ENCODE measurements at places on chromosomes 13 and 19. TPM values are rescaled to one million over a fixed set of nuclear protein-coding genes. Genes with fewer than 3 reads are reported as not detected.

DNA sequence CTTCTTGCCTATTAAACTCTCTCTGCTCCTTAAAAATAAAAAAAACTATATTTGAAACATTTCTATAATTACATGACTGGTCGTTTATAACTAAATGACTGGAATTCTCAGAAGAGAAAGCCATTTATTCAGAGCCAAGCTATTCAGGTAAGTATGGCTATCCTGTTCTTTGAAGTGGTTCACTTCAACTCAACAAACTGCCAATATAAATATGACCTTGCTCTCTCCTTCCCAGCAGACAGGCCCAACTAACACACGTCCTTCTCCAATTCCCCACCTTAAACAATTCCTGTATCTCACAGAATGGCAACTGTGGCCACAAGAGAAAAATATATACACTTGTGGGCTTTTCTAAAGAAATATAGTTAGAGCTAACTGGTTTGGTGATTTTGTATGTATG, 153.9 kb downstream of the MIPEP start:
- H3K36me3 ChIP-seq, result peaks cover 3% of the 10 kb centered on the region
- no peaks in the 10 kb centered on the region for H3K27me3 ChIP-seq
- H3K4me1 ChIP-seq, result peaks cover 4% of the 10 kb centered on the region
- no peak overlapping the region for H3K27ac ChIP-seq
- DNase-seq, result no peak
- H3K4me3 ChIP-seq, result no peak overlapping the region

- no peak overlapping the region for H3K27ac ChIP-seq
- no peaks in the 10 kb centered on the region for H3K36me3 ChIP-seq
- peaks cover 2% of the 10 kb centered on the region for H3K4me1 ChIP-seq
- DNase-seq, result no peak
- H3K27me3 ChIP-seq, result no peaks in the 10 kb centered on the region
Observed at GRCh38 chr13:84831666-84832657, 949.7 kb upstream of the SLITRK1 start.

DNA sequence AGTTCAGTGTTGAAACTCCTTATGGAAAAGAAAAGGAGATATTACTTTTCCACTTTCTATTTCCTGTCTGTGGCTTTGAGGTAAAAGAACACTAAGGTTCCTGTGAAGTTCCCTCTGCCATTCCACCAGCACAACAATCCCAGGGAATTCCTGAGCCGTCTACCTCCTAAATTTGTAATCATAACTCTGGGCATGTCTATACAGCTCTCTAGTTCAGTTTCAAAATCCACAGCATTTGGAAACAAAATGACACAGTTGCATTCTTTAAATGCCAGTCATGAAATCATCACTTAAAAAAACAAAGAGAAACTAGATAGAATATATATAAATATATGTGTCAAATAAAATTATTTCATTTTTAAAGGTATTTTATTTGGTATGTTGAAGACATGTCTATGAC, 9.0 kb upstream of the THSD1 start:
- no peak overlapping the region for H3K4me3 ChIP-seq
- H3K36me3 ChIP-seq, result peaks cover 17% of the 10 kb centered on the region
- H3K27ac ChIP-seq, result no peak overlapping the region
- peaks cover 7% of the 10 kb centered on the region for H3K4me1 ChIP-seq
- DNase-seq, result no peak

DNA sequence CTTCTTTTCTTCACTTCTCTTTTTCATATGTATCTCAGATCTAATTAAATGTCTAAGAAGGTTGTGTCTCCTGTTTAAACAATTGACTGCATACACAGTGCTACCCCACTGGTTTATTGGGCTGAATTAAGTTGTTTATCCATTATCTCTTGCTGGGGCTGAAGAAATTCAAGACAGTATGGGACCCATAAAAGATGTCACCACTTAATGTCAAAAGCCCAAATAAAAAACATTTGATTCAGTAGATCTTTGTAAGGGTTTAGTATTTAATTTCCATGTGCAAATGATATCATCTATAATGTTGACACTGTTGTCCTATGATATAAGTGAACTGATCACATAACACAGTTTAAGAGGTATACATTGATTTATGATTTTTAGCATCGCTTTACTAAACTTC, 1431.9 kb upstream of the PCDH20 start:
- no peak overlapping the region for H3K27ac ChIP-seq
- H3K4me3 ChIP-seq, result no peak overlapping the region
- H3K4me1 ChIP-seq, result no peaks in the 10 kb centered on the region
- H3K27me3 ChIP-seq, result no peaks in the 10 kb centered on the region
- H3K36me3 ChIP-seq, result no peaks in the 10 kb centered on the region

DNA sequence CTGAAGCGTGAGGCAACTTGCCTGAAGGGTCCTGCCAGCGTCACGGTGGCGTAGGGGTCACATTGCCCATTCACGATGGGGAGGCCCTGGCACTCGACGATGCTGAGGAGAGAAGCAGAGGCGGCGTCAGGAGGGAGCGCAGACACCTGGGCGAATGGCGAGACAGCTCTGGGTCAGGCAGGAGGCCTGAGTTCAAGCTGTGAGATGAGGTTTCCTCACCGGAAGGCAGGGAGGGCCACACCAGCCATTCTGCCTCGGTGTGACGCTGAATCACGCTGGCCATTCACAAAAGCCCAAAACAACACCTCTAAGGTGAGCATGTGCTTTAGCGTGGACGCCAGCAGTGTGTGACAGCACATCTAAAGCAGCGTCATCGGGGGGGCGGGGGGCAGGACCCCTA, 54.0 kb upstream of the C13orf46 start:
- H3K27me3 ChIP-seq, result no peaks in the 10 kb centered on the region
- H3K27ac ChIP-seq, result no peak overlapping the region
- no peak for DNase-seq
- H3K4me1 ChIP-seq, result peaks cover 6% of the 10 kb centered on the region
- H3K36me3 ChIP-seq, result peaks cover 2% of the 10 kb centered on the region
- no peak overlapping the region for H3K4me3 ChIP-seq

GRCh38 chr13:106560821-106561220, 7.1 kb downstream of the ARGLU1 start:
- H3K4me3 ChIP-seq, result no peak overlapping the region
- H3K4me1 ChIP-seq, result peaks cover 44% of the 10 kb centered on the region
- no peak overlapping the region for H3K27ac ChIP-seq

DNA sequence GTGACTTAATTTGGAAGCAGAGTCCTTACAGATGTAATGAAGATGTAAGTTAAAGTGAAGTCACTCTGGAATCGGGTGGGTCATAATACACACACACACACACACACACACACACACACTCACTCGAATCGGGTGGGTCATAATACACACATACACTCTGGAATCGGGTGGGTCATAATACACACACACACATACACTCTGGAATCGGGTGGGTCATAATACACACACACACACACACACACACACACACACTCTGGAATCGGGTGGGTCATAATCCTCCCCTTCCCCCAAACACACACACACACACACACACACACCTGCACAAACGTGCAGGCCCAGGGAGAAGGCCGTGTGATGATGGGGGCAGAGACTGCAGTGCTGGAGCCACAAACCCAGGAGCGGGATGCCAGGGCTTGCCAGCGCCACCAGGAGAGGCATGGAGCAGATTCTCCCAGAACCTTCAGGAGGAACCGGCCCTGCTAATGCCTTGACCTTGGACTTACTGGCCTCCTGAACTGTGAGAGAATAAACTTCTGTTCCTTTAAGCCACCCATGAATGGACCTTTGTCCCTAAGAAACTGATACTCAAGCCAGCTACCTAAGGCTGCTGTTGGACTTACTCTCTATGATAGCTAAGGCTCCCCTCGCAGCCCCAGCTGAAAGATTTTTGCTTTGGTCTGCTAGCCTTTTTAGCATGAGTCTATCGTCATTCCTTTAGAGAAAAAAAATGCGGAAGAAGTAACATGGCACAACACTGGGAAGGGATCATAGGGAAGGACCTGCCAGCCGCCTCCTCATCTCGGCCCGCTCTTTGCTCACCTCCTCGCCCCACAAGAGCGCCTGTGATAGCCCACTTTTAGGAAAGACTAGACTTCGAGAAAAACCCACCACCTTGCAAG, 136.2 kb upstream of the RNF113B start:
- H3K27ac ChIP-seq, result peak overlapping the region; percentile 89
- DNase-seq, result no peak
- H3K4me3 ChIP-seq, result no peak overlapping the region

- H3K36me3 ChIP-seq, result no peaks in the 10 kb centered on the region
- no peak overlapping the region for H3K27ac ChIP-seq
- peaks cover 3% of the 10 kb centered on the region for H3K27me3 ChIP-seq
- no peak for DNase-seq
- no peak overlapping the region for H3K4me3 ChIP-seq
- peaks cover 6% of the 10 kb centered on the region for H3K4me1 ChIP-seq
Observed at GRCh38 chr13:30097701-30098100, 209.7 kb downstream of the KATNAL1 start.

- DNase-seq, result no peak
- H3K27ac ChIP-seq, result peak overlapping the region; percentile 54
- no peaks in the 10 kb centered on the region for H3K27me3 ChIP-seq
- peaks cover 6% of the 10 kb centered on the region for H3K4me1 ChIP-seq
- peaks cover 33% of the 10 kb centered on the region for H3K36me3 ChIP-seq
Observed at GRCh38 chr19:52891336-52891735, 6.1 kb downstream of the ZNF320 start.

DNA sequence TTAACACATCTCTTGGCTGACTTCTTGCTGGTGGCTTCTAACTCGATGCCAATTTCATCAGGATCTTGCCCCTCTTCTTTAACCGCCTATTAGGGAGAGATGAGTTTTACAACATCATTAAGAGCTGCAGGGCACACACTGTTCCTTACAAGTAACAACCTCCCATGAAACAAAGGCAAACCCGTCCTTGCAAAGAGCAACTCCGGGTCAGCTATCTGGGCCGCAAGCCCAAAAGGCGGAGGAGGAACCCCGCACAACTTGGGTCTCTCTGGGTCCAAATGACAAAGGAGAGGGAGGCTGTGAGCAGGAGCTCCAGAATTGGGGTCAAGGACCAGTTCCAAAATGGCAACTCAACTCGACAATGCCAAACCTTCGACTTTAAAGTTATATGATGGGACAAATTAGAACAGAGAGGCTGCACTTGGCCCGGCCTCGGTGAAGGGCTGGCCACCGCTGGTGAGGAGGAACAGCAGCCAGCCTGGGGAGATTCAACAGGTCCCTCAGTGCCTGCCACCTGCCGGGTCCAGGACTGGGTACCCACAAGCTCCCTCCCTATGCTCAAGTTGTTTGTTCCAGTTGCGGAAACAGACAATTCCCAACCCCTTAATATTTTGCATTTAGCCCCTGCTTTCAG, 1.1 kb downstream of the SAFB2 start:
- H3K4me1 ChIP-seq, result peaks cover 35% of the 10 kb centered on the region
- no peaks in the 10 kb centered on the region for H3K27me3 ChIP-seq
- H3K27ac ChIP-seq, result peak overlapping the region; percentile 69
- H3K36me3 ChIP-seq, result peaks cover 25% of the 10 kb centered on the region
- DNase-seq, result no peak
- H3K4me3 ChIP-seq, result peak overlapping the region; percentile 100

DNA sequence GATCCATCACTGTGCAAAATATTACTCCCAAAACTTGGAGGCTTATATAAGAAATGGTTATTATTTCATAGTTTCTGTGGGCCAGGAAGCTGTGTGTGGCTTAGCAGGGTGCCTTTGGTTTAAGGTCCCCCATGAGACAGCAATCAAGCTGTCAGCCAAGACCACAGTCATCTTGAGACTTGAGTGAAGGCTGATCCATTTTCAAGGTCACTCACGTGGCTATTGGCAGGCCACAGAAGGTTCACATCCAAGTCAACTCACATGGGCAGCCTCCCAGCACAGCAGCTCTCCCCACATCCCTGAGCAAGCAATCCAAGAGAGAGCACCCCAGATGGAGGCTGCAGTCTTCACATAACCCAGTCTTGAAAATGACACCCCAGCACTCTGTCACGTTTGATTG, 537.4 kb downstream of the MYO16 start:
- H3K27ac ChIP-seq, result no peak overlapping the region
- DNase-seq, result no peak
- peaks cover 3% of the 10 kb centered on the region for H3K27me3 ChIP-seq
- no peaks in the 10 kb centered on the region for H3K36me3 ChIP-seq

DNA sequence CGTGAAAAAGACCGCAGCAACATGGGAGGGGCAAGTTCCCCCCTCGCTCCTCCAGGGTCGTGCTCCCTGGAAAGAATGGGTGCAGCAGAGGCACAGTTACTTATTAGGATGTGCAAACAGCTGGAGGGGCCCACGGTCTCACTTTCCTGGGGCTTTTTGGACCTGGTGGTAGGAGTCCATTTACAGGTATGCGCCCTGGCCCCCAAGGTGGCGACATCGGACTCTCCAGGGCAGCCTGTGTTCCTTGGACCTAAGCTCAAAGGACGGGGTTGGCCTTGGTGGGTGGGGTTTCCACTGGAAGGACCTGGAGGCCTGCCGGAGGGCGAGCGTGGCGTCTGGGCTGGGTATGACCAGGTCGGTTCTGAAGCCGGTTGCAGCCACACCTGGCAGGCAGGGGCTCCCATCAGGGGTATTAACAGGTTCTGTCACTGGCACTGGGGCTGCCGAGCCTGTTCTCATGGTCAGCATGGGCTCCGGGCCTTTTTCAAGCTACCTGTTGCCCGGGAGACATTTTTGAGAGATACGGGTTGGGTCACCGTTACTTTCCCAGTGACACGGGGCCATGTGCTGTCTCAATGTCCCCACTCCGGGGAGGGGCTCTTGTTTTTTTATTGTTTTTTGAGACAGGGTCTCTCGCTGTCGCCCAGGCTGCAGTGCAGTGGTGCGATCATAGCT, 5.9 kb downstream of the ZFR2 start:
- H3K4me3 ChIP-seq, result no peak overlapping the region
- H3K27me3 ChIP-seq, result peaks cover 18% of the 10 kb centered on the region
- H3K4me1 ChIP-seq, result no peaks in the 10 kb centered on the region

Gene ZIC5
- not detected for total RNA-seq

Gene GGN
- 2.8 TPM for total RNA-seq

Gene ZNF536
- 2.0 TPM for total RNA-seq

Gene DKKL1
- total RNA-seq, result 5.2 TPM

Gene SLITRK5
- total RNA-seq, result 0.07 TPM

Gene MRPL54
- 38.6 TPM for total RNA-seq

Data from progenitor cell of endocrine pancreas (in vitro differentiated cells).